Immature natural killer cell (primary cell): ENCODE measurements at places on chromosomes 6 and 20. TPM values are rescaled to one million over a fixed set of nuclear protein-coding genes. Genes with fewer than 3 reads are reported as not detected.

DNA sequence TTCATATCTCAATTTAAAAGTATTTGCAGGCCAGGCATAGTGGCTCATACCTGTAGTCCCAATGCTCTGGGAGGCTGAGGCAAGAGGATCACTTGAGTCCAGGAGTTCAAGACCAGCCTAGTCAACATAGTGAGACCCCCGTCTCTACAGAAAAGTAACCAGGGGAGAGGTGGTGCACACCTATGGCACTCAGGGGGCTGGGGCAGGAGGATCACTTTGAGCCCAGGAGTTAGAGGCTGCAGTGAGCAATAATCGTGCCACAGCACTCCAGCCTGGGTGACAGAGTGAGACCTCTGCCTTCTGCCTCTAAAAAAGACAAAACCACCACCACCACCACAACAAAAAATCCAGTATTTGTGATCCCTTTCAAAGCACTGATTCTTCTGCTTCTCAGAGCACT lies 185.5 kb upstream of the QKI start:
- peaks cover 4% of the 10 kb centered on the region for H3K27me3 ChIP-seq
- H3K36me3 ChIP-seq, result no peaks in the 10 kb centered on the region

GRCh38 chr6:85537055-85537494 lies 56.6 kb downstream of the SNX14 start:
- H3K27ac ChIP-seq, result no peak overlapping the region
- peaks cover 4% of the 10 kb centered on the region for H3K36me3 ChIP-seq
- DNase-seq, result no peak
- H3K27me3 ChIP-seq, result peaks cover 2% of the 10 kb centered on the region
- H3K4me3 ChIP-seq, result no peak overlapping the region
- no peaks in the 10 kb centered on the region for H3K4me1 ChIP-seq

GRCh38 chr6:110448846-110449540 lies 27.4 kb downstream of the SLC22A16 start:
- H3K4me3 ChIP-seq, result no peak overlapping the region
- H3K4me1 ChIP-seq, result no peaks in the 10 kb centered on the region
- H3K27me3 ChIP-seq, result peaks cover under 1% of the 10 kb centered on the region
- DNase-seq, result no peak
- H3K27ac ChIP-seq, result no peak overlapping the region

GRCh38 chr6:234706-235372 lies 57.4 kb upstream of the DUSP22 start:
- peaks cover 27% of the 10 kb centered on the region for H3K4me1 ChIP-seq
- H3K4me3 ChIP-seq, result peak overlapping the region; percentile 82
- no peaks in the 10 kb centered on the region for H3K36me3 ChIP-seq
- peaks cover 4% of the 10 kb centered on the region for H3K27me3 ChIP-seq
- peak overlapping the region; percentile 88 for H3K27ac ChIP-seq

Gene UNC5CL
- polyA plus RNA-seq, result 0.19 TPM

DNA sequence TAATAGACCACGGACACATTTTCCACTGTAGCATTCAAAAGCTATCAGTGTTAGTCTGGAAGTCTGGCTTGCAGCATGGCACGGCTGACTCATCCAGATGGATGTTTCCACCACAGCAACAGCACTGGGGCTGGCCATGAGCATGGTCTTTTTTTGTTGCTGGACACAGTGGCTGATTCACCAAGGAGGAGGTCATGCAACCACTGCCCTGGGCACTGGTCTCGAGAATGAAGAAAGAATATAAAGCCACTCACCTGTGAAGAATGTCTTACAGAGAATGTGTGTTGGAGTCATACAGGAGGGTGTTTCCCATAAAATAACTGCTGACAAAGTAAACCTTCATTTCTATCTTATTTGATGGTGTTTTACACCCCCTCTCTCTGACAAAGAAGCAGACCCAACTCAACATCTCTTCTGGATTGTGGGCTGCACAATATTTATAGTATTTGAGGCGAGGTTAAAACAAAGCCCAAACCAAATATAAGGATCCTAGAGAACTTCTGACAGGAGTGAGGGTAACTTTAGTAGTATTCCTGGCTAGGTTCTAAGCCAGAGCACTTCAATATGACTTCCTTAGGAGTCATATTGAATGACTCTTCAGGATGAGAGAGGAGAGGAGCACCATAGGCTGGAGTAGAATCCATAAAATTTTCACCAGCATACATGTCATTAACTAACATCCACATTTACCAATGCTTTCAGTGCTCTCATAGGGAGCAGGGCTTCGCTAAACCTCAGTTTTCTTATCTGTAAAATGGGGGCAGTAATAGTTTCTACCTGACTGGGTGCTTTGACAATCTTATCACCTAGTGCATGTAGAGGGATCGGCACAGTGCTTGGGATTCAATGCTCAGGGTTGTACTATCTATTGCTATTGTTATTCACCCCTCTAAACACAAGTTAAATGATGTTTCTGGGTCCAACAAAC lies 121.4 kb downstream of the KIF13A start:
- H3K27ac ChIP-seq, result no peak overlapping the region
- H3K36me3 ChIP-seq, result no peaks in the 10 kb centered on the region
- peaks cover 6% of the 10 kb centered on the region for H3K4me1 ChIP-seq
- H3K4me3 ChIP-seq, result no peak overlapping the region

DNA sequence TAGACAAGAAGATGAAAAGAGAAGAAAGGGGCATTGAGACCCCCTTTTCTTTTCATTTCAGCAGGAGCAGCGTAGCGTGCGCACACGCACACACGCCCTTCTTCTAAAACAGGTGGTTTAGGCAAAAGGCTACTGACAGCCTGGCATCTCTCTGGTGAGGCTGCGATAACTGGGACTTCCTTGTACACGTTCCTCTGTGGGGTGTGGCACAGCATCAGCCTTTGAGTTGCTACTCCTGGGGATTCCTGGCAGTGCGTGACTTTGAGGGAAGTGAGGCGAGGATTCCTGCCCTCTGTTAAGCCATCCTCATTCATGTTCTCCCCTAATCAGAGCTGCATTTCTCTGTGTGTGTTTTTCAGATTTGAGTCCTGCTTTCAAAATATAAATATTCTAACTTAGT lies 94.7 kb downstream of the TMEM170B start:
- no peak overlapping the region for H3K4me3 ChIP-seq
- H3K27me3 ChIP-seq, result no peaks in the 10 kb centered on the region
- DNase-seq, result no peak

DNA sequence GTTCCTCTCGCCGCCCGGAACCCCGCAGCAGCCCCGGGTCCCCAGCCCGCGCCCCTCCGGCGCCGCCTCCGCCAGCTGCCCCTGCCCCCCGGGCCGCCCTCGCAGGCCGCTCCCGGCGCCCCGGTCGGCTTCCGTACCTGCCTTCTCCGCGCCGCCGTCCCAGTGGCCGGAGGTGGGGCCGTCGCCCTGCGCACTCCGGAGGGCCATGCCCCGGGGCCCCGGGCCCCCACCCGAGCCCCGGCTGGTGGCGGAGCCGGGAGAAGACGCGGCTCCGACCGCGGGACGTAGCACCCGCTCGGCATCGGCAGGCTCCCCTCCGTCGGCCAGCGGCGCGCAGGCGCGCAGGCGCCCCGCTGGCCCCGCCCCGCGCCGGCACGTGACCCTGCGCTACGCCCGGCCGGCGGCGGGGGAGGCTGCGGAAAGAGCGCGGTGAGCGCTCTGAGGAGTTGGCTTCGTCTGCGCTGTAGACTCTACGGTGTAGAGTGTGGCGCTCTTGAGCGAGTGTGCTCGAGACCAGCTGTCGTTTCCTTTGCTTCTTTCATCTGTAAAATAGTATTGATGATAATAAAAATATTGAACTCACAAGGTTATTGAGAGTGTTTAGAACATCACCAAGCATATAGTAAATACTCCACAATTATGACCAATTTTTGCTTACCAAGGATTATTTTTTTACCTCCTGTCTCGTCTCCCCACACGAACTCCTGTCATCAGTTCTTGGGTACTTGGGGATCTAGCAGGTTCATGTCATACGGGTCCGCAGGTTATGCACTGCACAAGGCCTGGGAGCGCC lies at the start of gene TBC1D20:
TBC1D20 (minus strand) TSS at position 335 of the 793 bp plus-strand sequence; CDS start at position 207, 128 bp downstream.
- peak within 1 kb of the TSS; percentile 98 for H3K27ac ChIP-seq
- H3K27me3 ChIP-seq, result peaks cover 11% of the 10 kb centered on the region
- DNase-seq, result peak; percentile 86
- peak within 1 kb of the TSS; percentile 100 for H3K4me3 ChIP-seq
- peaks cover 3% of the 10 kb centered on the region for H3K36me3 ChIP-seq

Gene COL9A1
- not detected for polyA plus RNA-seq

Gene CALHM6
- 26.5 TPM for polyA plus RNA-seq

DNA sequence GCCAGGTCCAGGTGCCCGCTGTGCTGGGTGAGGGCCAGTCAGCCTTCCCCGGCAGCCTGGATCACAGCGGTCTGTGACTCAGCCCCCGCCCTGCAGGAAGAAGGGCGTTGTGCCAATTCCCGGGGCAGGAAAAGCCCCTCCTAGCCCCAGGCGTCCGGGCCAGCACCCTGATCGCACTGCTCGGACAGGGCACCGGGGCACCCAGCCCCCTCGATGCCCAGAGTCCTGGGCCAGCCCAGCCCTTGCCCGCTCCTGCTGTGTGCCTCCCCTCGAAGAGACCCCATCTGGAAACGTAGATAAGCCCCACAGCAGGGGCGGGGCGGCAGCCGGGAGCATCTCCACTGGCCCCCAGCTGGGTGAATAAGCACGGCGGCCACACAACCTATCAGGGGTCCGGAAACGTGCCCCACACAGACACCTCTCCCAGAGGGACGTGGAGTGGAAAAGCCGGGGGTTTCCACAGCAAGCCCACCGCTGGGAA lies 9.9 kb downstream of the LAMA5 start:
- no peak for DNase-seq
- H3K27ac ChIP-seq, result no peak overlapping the region
- H3K4me3 ChIP-seq, result no peak overlapping the region
- H3K36me3 ChIP-seq, result no peaks in the 10 kb centered on the region

DNA sequence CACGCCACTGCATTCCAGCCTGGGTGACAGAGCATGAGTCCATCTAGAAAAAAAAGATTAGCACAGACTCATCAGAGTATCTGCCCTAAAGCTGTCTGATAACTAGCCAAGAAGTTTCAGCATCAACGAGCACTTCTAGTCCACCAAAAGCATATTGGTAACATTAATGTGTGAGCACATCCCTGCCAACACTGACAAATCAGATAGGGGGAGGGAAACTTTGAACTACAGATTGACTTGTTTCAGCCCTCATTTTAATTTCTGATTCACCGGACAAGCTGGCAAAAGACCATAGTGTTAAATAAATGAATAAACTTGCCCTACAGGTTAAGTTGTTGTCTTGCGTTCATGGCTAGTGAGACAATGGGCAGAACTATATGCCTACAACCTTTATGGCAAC lies 7.7 kb upstream of the SEC63 start:
- DNase-seq, result no peak
- H3K4me1 ChIP-seq, result no peaks in the 10 kb centered on the region
- no peaks in the 10 kb centered on the region for H3K36me3 ChIP-seq

GRCh38 chr20:32779500-32780211 lies 17.5 kb downstream of the DNMT3B start:
- peaks cover 3% of the 10 kb centered on the region for H3K27me3 ChIP-seq
- no peak for DNase-seq
- H3K27ac ChIP-seq, result no peak overlapping the region
- no peaks in the 10 kb centered on the region for H3K36me3 ChIP-seq
- H3K4me1 ChIP-seq, result no peaks in the 10 kb centered on the region

DNA sequence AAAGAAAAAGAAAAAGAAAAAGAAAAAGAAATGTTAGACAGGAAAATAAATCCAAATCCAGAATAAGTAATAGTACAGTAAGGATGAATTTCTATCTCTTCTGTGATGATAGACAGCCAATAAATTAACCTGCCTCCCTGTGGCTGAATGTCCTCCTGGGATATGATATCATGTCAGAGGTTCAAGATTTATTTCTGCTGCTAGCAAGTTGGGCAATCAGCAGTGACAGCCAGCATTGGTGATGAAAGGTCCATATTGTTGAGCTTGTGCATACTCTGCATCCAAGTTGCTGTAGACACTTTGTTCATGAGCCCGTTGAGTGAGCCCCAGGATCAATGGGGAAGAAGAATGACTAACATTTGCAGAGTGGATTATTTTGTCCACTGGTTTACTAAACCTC lies 44.9 kb upstream of the CEP85L start:
- H3K27me3 ChIP-seq, result no peaks in the 10 kb centered on the region
- no peak overlapping the region for H3K4me3 ChIP-seq
- DNase-seq, result no peak
- peaks cover 19% of the 10 kb centered on the region for H3K36me3 ChIP-seq
- no peak overlapping the region for H3K27ac ChIP-seq

DNA sequence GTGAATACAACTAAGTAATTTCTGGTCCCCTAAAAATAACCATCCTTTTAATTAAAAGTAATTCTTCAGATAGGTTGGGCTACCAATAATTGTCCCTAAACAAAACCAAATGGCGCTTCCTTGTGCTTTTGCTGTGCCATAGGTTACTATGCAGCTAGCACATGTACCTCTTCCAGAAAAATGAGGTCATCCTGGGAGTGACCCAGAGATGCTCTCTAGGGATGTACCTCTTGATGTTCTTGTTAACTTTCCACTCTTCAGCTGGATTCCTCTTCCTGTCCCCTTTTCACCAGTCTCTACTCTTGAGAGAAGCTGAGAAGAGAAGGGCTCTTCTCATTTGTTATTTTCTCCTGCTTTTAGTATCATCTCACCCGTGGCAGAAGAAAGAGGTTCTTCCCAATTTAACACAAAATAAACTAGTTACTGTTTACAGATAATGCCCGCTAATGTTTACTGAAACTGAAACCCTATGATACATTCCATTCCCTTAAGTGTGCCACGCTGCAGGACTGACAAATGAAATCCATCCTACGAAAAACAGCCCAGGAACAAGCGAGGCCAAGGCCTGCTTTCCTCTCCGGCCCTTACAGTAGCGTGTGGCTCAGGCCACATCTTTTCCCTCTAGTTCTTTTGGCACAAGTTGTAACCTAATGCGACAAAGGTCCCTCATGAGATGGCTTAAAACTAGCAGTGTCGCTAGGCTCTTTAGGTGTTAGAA lies 24.2 kb downstream of the MRS2 start:
- H3K36me3 ChIP-seq, result peaks cover 14% of the 10 kb centered on the region
- no peaks in the 10 kb centered on the region for H3K4me1 ChIP-seq
- no peak for DNase-seq

GRCh38 chr6:17454316-17455005 lies 61.1 kb downstream of the CAP2 start:
- no peaks in the 10 kb centered on the region for H3K4me1 ChIP-seq
- no peaks in the 10 kb centered on the region for H3K36me3 ChIP-seq
- H3K4me3 ChIP-seq, result no peak overlapping the region
- no peak for DNase-seq
- no peak overlapping the region for H3K27ac ChIP-seq

Gene WFDC10B
- polyA plus RNA-seq, result not detected

Gene CLDN20
- not detected for polyA plus RNA-seq

Gene BMP2
- 2.1 TPM for polyA plus RNA-seq

- H3K4me1 ChIP-seq, result no peaks in the 10 kb centered on the region
- peaks cover 10% of the 10 kb centered on the region for H3K27me3 ChIP-seq
- DNase-seq, result no peak
- no peak overlapping the region for H3K4me3 ChIP-seq
- no peaks in the 10 kb centered on the region for H3K36me3 ChIP-seq
Observed at GRCh38 chr20:46897328-46897880, 2.8 kb downstream of the EYA2 start.

- no peak for DNase-seq
- no peak overlapping the region for H3K4me3 ChIP-seq
- H3K4me1 ChIP-seq, result peaks cover 28% of the 10 kb centered on the region
- H3K36me3 ChIP-seq, result no peaks in the 10 kb centered on the region
Observed at GRCh38 chr20:43921227-43921780, 6.7 kb downstream of the TOX2 start.

Gene EEF1A2
- polyA plus RNA-seq, result not detected

GRCh38 chr6:17442196-17442595 lies 48.8 kb downstream of the CAP2 start:
- H3K4me3 ChIP-seq, result no peak overlapping the region
- H3K36me3 ChIP-seq, result no peaks in the 10 kb centered on the region
- no peak overlapping the region for H3K27ac ChIP-seq
- DNase-seq, result no peak
- peaks cover 2% of the 10 kb centered on the region for H3K27me3 ChIP-seq
- no peaks in the 10 kb centered on the region for H3K4me1 ChIP-seq
